ENCODE measurements at places on chromosomes 11 and 22.

- DNase-seq: peak; percentile 91
These were observed 9.7 kb downstream of the SRSF8 start for GRCh38 chr11:95076416-95076815.

- DNase-seq: no peak
These were observed 112.6 kb downstream of the TBC1D22A start for GRCh38 chr22:46875089-46875488.

GRCh38 chr11:614021-614622 lies 1.6 kb downstream of the IRF7 start:
- no peak for DNase-seq

DNA sequence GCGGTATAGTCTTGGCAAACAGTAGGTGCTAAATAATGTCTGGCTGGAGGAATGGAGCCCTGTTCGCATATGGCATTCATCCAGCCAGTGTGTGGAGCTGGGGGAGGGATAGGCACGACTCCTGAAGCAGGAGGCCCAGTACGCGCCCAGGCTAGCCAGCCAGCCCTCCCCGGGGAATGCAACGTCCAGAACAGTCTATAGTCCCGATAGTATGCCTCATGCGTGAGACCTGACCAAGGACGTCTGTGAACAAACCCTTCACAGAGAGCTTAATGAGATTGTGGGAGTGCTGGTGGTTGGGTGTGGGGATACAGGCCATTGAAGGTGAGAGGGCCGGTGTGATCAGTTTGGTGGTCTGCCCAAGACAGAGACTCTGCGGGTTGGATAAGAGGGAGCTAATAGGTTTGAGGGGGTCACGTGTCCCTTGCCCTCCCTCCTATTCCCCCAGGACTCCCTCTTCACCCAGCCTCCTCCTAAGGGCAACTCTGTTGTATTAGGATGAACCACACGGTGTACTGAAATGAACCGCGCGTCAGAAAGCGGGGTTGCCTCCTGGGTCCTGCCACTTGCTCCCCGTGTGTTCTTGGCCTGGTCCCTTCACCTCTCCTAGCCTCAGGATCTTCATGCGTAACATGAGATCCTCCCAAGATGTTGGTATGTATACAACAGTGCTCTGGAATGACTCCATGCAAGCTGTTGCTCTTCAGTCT lies 987 bp upstream of the GRIK4 start:
- no peak for DNase-seq

- peak; percentile 65 for DNase-seq
These were observed 505.7 kb upstream of the LUZP2 start for GRCh38 chr11:23991165-23991539.

DNA sequence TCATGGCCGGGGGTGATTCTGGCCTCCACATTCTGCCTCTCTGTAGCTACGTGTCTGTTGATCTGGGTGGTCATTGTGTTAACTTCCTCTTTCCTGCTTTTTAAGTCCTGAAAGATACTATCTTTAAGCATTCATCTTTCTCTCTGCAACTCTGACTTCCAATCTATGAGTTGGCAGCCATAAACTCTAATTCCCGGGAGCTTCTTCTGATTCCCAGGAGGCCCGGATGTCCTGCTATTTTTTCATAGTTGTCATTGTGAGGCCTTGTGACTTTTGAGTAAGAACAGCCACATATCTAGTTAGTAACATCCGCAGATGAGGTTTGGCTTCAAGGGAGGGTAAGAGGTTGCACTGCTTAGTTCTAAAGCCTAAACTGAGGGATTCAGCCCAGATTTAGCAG lies 107.8 kb downstream of the SYN3 start:
- DNase-seq: no peak

DNA sequence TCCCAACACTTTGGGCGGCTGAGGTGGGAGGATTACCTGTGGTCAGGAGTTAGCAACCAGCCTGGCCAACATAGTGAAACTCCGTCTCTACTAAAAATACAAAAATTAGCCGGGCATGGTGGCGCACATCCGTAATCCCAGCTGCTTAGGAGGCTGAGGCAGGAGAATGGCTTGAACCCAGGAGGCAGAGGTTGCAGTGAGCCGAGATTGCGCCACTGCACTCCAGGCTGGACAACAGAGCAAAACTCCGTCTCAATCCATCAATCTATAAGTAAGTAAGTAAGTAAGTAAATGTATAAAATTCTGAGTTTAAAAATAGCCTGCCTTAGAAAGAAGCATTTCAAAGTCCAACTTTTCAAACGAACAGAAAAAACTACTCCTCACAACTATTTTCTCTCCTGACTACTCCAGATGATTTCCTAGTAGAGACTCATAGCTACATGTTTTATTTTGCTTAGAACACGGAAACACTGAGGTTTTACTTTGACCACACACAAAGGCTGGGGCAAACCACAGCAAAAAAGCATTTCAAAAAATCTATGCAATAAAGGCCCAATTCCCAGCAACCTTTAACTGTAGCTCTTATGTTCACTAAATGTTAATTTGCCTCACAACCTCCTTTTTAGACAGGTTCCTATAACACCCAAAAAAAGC lies 16.3 kb downstream of the SPTY2D1 start:
- peak; percentile 83 for DNase-seq

All from astrocyte of the spinal cord (primary cell).